ENCODE measurements at places on chromosomes 3 and 15. TPM values are rescaled to one million over a fixed set of nuclear protein-coding genes. Genes with fewer than 3 reads are reported as not detected.

GRCh38 chr3:131147534-131147933 lies 120.9 kb downstream of the NEK11 start:
- DNase-seq: no peak

Gene BNC1
- total RNA-seq: 3.1 TPM

Gene MRPS11
- total RNA-seq: 33.7 TPM

DNA sequence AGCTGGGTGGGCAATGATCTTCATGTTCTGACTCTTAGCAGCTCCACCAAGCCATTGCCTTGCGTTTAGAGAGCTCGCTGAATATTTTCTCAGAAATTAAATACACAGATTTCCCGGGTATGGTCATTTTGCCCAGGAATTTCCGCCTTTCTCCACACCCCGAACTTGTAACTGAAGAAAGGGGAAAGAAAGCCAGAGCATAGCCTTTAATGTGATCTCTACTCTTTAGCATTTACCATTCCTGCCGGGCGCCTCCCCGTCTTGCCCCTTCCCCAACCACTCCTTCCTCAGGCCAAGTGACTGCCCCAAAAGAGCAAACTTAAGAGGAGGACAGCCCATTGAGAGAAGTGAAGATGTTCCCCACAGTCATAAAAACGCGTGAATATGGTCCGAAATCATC lies 53.1 kb downstream of the LMCD1 start:
- no peak for DNase-seq

Gene HESX1
- total RNA-seq: 1.2 TPM

DNA sequence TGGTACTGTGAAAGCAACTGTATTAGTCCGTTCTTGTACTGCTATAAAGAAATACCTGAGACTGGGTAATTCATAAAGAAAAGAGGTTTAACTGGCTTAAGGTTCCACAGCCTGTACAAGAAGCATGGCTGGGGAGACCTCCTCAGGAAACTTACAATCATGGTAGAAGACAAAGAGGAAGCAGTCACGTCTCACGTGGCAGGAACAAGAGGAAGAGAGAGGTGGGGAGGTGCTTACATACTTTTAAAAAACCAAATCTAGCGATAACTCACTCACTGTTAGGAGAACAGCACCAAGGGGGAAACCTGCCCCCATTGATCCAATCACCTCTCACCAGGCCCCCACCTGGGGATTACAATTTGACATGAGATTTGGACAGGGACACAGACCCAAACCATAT lies 48.9 kb downstream of the IQGAP1 start:
- DNase-seq: no peak

Gene ROPN1B
- total RNA-seq: not detected

GRCh38 chr3:196127308-196128040 lies 45.6 kb upstream of the TFRC start:
- DNase-seq: no peak

DNA sequence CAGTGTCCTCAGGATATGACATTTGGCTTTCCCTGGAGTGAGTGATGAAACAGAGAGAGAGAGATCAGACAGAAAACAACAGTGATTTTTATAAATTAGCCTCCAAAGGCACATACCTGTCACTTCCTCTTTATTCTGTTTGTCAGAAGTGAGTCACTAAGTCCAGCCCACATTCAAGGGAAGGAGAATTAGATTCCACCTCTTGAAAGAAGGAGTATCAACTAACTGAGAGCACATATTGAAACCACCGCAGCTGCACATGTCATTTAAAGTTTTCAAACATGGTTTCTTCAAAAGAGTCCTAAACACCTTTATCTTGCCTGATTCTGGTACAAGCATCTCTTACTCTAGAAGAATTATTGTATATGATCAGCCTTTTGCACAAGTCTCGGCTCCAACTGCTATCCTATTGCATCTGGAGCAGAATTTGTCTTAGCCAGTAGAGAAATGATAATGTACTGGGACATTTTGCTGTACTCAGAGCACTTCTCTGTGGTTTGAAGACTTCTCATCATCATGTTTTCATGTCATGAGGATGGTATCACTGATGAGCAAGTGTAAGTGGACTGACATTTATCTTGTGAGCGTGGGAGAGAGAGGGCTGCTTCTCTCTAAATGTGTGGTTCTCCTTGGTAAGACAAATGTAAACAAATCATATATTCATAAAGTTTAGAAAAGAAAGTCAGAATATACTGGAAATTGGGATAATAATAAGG lies 338.9 kb upstream of the CFAP20DC start:
- no peak for DNase-seq

DNA sequence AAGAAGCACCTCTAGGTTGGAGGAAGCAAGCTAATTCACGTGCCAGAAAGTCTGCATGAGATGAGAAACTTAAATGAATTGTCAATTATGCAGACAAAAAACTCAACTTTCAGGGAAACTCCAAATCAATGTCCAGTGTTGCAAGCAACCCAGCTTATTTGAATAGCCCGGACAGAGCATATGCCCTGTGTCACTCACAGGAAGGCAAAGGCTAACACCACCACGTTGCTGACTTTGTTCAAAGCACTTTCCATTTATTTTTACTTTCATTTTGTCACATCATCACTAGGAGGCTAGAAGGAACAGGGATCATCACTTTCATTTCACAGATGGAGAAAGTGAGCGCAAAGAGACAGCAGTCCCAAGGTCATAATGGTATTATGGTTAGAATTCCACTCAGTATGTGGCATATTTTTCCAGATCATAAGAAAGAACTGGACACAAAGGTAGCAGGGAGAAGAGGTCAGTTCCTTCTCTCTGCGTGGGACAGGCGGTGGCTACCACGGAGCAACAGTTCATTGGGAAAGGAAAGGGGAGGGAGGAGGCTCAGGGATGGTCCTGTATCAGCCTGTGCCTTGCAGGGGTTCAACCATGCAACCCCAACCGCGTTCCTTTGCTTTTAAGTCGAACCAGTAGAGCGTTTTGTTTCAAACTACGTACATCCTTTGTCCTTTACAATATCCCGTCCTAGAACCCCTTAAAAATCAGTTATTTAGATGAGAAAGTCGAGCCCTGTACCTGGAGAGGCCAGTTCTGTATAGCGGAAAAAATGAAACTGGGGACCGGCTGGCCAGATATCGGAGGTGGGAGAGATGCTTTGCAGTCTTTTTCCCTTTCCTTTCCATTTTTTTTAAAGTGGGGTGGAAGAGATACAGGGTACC lies 1.1 kb downstream of the HEG1 start:
- DNase-seq: no peak

- no peak for DNase-seq
These were observed 178.4 kb downstream of the TP63 start for GRCh38 chr3:189809583-189809982.

- peak; percentile 79 for DNase-seq
These were observed 330.8 kb downstream of the TIGIT start for GRCh38 chr3:114624571-114625181.

Gene CHRNA7
- 0.75 TPM for total RNA-seq

DNA sequence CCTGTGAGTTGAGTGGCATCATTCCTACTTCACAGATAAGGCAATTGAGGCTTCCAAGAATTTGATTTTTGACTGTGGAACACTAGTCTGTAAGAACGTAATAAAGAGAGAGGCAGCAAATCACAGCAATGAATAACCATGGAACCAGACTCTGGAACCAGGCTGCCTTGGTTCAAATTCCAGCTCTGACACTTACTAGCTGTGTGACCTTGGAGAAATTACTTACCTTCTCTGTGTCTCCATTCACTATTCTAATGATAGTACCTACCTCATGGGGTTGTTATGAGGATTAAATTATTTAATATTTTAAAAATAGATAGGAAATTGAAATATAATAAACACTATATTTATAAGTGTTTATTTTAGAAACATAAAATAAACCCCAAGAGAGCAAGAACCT lies 12.6 kb upstream of the IGDCC3 start:
- no peak for DNase-seq

GRCh38 chr3:159025733-159026132 lies 223.9 kb downstream of the MFSD1 start:
- no peak for DNase-seq

- peak; percentile 71 for DNase-seq
These were observed 595 bp downstream of the DPH6 start for GRCh38 chr15:35545316-35545823.

Gene SLC22A14
- total RNA-seq: 0.20 TPM

Gene COLQ
- 1.1 TPM for total RNA-seq

DNA sequence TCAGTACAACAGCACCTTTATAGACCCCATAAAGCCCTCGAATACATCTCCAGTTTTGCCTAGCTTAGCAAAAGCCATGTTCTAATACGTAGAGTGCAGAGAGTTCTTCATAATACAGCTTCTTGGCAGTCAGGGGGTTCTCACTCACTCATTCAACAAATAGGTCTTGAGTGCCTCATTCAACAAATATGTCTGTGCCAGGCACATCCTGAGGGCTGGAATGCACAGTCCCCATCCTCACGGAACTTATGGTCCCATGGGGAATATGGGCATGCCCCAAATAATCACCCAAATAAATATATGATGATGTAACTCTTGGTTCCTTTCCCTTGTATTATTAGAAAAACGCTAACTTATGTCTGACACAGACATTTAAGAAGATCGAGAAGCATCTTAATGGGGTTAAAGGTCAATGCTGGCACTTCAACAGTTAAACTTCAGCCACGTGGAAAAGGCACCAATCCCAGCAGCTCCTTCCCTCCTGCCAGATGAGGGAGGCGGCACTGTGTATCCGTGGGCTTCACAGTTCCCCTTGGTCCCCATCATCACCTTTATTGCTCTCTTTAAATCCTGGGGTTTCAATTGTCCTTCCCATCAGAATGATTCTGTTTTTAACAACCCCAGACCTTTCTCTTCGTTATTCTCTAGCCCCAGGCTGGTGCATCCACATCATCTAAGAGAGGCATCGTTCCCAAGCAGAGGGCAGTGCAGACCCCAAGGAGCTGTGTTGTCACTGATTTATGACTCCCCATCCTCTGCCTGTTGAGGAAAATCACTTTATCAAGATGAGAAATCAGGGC lies 18.9 kb upstream of the SEMA5B start:
- DNase-seq: no peak

Gene TM6SF1
- total RNA-seq: 25.4 TPM

Gene CLRN1
- total RNA-seq: not detected

GRCh38 chr15:64600794-64601193 lies 140.4 kb downstream of the ZNF609 start:
- DNase-seq: no peak

GRCh38 chr3:27423463-27423862 lies 54.3 kb upstream of the NEK10 start:
- no peak for DNase-seq

DNA sequence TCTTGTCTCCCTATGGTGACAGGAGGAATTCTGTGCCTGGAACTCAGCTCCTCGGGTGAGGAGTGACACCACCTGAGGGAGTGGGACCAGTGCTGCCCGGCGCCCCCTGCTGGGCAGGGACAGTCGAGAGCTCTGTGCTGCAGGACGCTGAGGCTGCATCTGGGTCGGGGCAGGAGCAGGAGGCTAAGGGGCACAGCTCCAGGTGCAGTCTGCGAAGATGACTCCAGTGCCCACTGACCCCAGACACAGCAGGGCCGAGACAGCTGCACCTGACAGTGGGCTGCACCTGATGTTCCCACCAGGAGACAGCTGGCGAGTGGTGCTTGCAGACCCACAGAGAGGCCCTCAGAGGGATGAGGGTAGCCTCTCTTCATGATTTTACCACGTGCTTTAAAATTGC lies 152.9 kb downstream of the ATP10A start:
- DNase-seq: peak; percentile 83

DNA sequence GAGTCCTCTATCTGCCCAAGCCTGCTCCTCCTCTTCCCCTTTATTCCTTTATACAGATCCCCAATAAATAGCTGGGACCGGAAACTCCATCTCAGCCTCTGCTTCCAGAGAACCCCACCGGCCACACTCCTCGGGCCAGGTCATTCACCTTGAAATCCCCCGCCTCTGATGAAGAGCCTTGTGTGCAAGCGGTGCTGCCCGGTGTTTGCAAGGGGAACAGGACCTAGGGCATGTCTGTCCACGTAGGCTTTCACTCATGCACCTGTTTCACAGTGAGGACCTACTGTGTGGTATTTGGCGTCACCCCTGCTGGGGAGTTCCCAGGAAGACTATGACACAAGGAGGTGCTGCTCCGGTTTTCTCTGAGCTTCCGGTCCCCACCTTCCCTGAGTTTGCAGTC lies 54.0 kb downstream of the WNT7A start:
- no peak for DNase-seq

GRCh38 chr15:99434506-99435112 lies 131.2 kb upstream of the MEF2A start:
- peak; percentile 50 for DNase-seq

DNA sequence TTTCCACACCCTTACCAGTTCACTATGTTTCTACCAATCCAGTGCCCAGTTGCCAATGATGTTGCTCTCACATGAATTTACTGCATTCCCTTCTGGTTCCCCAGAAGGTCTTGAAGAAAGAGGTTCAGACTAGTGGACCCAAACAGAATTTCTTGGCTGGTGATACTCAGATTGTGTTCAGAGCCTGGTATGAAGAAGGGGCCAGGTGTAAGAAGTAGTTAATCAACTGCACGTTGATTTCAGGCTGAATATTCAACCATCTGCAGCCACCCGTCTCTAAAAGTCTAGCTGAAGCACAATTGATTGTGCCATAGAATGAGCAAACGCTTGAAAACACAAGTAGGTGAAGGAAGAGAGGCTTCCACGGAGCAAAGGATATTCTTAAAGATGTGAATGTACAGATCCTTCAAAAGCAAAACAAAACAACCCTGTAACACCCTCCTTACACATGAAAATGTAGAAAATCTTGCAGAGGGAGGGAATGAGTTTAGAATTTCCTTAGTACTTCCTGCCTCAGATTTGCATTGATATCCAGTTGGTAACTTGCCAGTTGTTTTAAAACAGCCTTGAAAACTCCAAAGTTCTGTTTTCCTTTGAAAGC lies 4.7 kb downstream of the RBMS3 start:
- no peak for DNase-seq

DNA sequence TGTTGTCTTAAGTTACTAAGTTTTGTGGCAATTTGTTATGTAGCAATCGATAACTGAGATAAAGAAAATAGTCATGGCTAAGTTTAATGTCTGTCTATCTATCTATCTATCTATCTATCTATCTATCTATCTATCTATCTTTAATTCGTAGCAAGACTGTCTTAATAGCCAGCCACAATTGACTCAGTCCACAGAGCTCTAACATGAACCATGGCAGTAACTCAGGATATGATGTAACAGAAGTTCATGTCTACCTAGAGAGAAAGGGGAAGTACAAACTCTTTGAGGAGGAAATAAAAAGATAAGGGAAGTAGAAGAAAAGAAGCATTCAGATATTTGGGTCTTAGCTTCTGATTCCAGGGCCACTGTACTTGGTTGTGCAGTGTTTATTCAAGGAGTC lies 61.5 kb upstream of the FNDC3B start:
- DNase-seq: no peak

GRCh38 chr15:71424765-71425164 lies 309.5 kb downstream of the THSD4 start:
- no peak for DNase-seq

Gene PLIN1
- 1.1 TPM for total RNA-seq

All from upper lobe of right lung (tissue), 1 donor.